Activated CD8-positive, alpha-beta T cell treated with anti-CD3 and anti-CD28 coated beads for 36 hours (primary cell): ENCODE measurements at places on chromosomes 13 and 19. TPM values are rescaled to one million over a fixed set of nuclear protein-coding genes. Genes with fewer than 3 reads are reported as not detected.

GRCh38 chr13:47437406-47437805 is 540.6 kb upstream of the HTR2A start:
- H3K27ac ChIP-seq: no peak overlapping the region
- no peak overlapping the region for H3K4me3 ChIP-seq
- no peaks in the 10 kb centered on the region for H3K4me1 ChIP-seq
- H3K27me3 ChIP-seq: no peaks in the 10 kb centered on the region
- DNase-seq: no peak

The CD22 gene
- 2.3 TPM for total RNA-seq

GRCh38 chr13:78674638-78675037 is 15.7 kb upstream of the OBI1 start:
- H3K36me3 ChIP-seq: no peaks in the 10 kb centered on the region
- no peak for DNase-seq
- peaks cover 4% of the 10 kb centered on the region for H3K27me3 ChIP-seq
- no peak overlapping the region for H3K27ac ChIP-seq
- no peak overlapping the region for H3K4me3 ChIP-seq

The SHISA2 gene
- 0.13 TPM for total RNA-seq

GRCh38 chr19:44803442-44804428 is 5.2 kb upstream of the BCAM start:
- no peaks in the 10 kb centered on the region for H3K36me3 ChIP-seq
- H3K27me3 ChIP-seq: peaks cover 10% of the 10 kb centered on the region
- no peak overlapping the region for H3K4me3 ChIP-seq
- DNase-seq: no peak
- no peak overlapping the region for H3K27ac ChIP-seq
